ENCODE measurements at places on chromosomes 4 and X. TPM values are rescaled to one million over a fixed set of nuclear protein-coding genes. Genes with fewer than 3 reads are reported as not detected.

Gene ETDB
- total RNA-seq = not detected

Gene TMEM33
- 104 TPM for total RNA-seq

Gene TMEM47
- total RNA-seq = 35.9 TPM

Gene FREM3
- not detected for total RNA-seq

Gene SPOCK3
- total RNA-seq = not detected

Gene PRRG3
- not detected for total RNA-seq

Gene CFAP299
- total RNA-seq = not detected

Gene PPEF1
- 1.2 TPM for total RNA-seq

Gene GLUD2
- total RNA-seq = 0.47 TPM

Gene CLGN
- 9.2 TPM for total RNA-seq

Gene CDKN2AIP
- total RNA-seq = 20.6 TPM

Gene MAGIX
- 1.5 TPM for total RNA-seq

Gene ART3
- not detected for total RNA-seq

Gene FAT1
- 107 TPM for total RNA-seq

Gene PDZD11
- 57.2 TPM for total RNA-seq

Gene VAMP7
- 25.1 TPM for total RNA-seq

Gene SYTL5
- 17.2 TPM for total RNA-seq

Gene PABPC5
- not detected for total RNA-seq

Gene MRPL1
- total RNA-seq = 33.5 TPM

Gene PRRG1
- 10.4 TPM for total RNA-seq

Gene SORBS2
- total RNA-seq = not detected

Gene GAGE13
- total RNA-seq = not detected

Gene MGAT4D
- total RNA-seq = not detected

Gene AFM
- 0.15 TPM for total RNA-seq

Gene LUZP4
- total RNA-seq = not detected

Gene CXCL11
- 0.30 TPM for total RNA-seq

Gene HS6ST2
- 5.4 TPM for total RNA-seq

Gene ASB9
- total RNA-seq = not detected

Gene TEX13B
- not detected for total RNA-seq

Gene CRMP1
- 83.4 TPM for total RNA-seq

Gene OTUD5
- total RNA-seq = 58.0 TPM

Gene SMR3B
- 1.7 TPM for total RNA-seq

Gene SLC7A11
- 40.6 TPM for total RNA-seq

Data from A673 (cell line).